ENCODE measurements at places on chromosomes 2 and 18.
A peak's percentile ranks its signal among the peaks of the same experiment; 100 is the strongest.

DNA sequence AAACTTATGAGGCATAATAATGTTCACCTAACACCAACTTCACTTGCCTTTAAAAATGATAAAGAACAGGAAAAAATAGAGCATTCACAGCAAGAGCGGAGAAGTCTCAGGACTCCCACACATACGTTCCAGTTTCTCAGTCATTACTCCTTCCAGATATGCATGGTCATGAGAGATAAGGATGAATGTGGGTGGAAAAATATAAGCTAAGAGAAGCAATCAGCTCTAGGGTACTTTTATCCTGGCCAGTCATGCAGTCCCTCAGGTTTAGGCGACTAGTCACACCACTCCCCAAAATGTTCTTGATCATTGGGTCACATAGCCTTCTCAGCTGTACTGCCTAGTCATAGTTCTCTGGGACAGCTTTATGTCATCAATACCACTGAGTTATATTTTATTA lies 29.2 kb upstream of the CCDC178 start:
- no peak for DNase-seq

- no peak for DNase-seq
Measured at GRCh38 chr2:232049350-232049749, 87.8 kb downstream of the DIS3L2 start.

- DNase-seq: peak; percentile 66
Measured at GRCh38 chr2:27308359-27308881, at the start of gene UCN. UCN (minus strand) TSS chr2:27308445; CDS start chr2:27307895, 550 bp downstream.

DNA sequence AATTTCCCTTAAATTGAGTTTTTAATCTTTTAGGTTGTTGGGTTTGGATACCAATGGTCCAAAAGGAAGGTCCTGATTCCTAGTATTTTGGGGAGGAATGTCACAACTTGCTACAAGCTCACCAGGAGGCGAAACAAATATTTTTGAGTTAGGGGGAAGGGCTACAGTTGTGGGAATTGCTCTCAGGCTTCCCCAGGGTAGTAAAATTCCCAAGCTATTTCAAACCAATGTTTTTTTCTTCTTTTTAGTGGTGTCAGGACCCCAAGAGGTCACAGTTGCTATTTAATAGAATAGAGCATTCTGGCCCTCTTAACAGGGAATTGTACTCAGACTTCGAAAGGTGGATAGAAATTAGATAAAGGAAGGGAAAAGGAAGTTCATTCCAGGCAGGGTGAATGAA lies 68.5 kb upstream of the ST3GAL5 start:
- no peak for DNase-seq

GRCh38 chr2:204545861-204546735 lies 823 bp downstream of the PARD3B start:
- no peak for DNase-seq

DNA sequence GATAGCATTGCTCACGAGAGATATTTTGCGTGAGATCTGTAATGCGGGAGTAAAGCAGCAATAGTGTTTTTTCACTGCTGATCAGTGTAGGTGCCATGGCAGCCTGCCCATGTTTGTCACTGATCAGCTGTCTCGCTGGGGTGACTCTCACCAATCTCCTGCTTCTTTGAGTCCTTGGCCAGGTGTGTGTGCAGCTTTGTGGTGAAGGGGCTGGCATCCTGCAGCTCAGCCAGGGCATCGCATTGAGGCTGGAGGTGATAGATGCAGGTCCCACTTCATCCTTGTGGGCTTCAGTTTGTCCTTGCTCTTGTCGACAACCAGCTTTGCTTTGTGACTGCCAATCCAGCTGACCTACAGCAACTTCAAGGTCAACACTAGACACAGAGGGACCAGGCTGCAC lies 258.3 kb upstream of the CXCR4 start:
- DNase-seq: no peak

GRCh38 chr2:242064364-242065250 lies 195.1 kb downstream of the RTP5 start:
- DNase-seq: no peak

GRCh38 chr2:69372767-69373166 lies 14.3 kb downstream of the GFPT1 start:
- no peak for DNase-seq

GRCh38 chr2:19762959-19763605 lies 138.7 kb downstream of the TTC32 start:
- DNase-seq: no peak

DNA sequence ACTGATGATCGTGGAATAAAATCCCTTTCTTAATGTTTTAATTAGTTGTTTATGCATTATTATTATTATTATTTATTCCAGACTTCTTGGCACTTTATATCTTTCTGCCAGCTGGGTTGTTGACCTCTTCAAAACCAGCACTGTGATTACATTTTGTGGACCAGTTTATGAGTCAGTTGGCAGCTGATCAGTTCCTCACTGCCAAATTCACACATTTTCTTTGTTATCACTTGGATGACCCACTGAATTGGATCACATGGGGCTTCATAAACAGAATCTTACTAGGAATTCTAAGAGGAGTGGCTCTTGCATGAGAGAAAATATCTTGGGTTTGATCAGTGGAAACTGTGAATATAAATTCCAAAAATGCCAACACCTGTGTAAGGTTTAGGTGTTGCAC lies 321.8 kb upstream of the SPRED2 start:
- DNase-seq: no peak

DNA sequence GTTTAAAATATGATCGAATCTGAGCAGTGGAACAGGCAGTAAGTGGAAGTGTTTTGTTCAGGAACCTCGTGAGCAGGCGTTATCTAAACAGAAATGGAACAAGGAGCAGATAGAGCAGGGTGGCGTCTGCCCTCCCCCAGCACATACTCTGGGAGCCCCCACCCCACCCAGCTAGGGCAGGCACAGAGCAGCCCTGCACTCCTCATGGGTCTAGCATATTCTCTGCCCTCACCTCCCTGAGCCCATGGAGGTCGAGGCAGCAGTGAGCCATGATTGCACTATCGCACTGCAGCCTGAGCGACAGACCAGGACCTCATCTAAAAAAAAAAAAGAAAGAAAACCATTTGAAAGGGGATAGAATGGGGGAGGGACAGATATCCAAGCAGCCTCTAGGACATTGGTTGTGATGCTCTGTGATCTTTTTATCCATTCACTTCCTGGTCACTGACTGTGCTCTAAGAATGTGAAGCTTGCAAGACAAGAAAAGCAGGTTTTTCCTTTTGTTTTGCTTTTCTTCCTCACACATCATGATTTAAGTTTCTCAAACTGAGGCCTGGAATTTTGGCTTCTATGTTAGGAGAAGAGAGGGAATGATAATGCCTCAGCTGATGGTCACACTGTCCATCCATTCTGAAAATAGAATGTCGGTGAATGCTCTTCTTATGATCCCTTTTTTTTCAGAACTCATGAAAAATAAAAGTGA lies 3.1 kb downstream of the MLPH start:
- no peak for DNase-seq

GRCh38 chr2:63589148-63589958 lies 590 bp downstream of the MDH1 start:
- no peak for DNase-seq

- DNase-seq: no peak
Measured at GRCh38 chr2:37443082-37443481, 98.7 kb downstream of the QPCT start.

DNA sequence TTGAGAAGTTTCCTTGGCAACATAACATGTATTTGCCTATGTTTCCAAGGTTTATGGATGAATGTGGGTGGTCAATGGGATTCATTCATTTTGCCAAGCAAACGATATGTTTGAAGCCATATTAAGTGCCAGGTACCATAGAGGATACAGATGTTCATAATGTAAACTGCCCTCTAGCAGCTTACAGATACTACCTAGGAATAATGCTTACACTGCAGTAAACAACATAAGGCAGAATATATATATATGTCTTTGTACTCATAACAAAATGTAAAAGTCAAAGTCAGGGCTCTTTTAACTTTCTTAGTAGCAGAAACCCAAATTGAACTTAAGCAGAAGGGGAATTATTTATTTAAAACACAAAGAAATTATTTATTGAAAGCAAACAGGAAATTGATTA lies 171.6 kb upstream of the TNP1 start:
- no peak for DNase-seq

DNA sequence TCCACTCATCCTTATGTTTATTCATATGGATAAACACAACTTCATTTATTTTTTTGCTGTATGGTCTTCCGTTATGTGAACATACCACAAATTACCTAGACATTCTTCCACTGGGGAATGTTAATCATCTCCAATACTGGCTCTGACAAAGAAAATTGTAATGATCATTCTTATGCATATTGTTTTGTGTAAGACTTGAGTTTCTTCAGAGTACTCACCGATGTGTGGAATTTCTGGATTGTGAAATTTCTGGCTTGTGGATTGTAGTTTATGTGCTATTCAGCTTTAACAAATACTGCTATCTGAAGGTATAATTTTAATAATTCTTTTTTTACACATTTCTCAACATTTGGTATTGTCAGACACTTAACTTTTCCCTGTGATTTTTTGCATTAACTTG lies 212.2 kb upstream of the THUMPD2 start:
- no peak for DNase-seq

DNA sequence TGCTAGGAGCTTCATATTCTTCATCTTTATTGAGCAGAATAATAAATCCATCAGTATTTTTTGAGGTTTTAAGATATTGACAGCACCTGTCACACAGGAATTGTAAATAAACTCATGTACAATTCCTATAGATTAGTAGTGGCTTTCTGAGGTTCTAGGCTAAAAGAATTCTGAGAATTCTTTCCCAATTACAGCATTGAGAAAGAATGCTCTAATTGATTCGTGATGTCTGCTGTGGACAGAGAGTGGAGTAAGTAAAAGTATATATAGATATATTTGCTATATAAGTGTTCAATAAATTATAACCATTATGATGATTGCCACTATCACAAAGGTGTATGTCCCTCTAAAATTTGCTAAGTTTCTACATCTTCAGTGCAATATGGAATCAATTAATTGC lies 186.5 kb upstream of the NRP2 start:
- DNase-seq: no peak

- no peak for DNase-seq
Measured at GRCh38 chr2:219901155-219901554, 273.7 kb downstream of the SLC4A3 start.

DNA sequence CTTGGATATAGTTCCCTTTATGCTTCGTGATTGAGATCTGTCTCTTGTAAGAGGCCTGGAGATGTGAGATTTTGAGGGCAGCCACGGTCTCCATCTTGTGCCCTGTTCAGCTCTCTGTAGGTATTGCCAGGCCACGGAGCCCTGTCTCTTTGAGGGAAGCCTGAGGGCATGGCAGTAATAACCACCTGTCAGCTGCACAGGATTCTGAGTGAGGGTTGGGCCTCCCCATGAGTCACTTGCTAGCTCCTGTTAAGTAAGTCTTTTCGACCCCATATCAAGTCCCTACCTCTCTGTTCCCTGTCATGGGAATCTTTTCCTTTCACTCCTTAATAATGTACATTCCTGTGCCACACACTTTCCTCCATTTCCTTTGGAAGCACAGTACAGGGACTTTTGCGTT lies 20.4 kb downstream of the LYPD6B start:
- no peak for DNase-seq

DNA sequence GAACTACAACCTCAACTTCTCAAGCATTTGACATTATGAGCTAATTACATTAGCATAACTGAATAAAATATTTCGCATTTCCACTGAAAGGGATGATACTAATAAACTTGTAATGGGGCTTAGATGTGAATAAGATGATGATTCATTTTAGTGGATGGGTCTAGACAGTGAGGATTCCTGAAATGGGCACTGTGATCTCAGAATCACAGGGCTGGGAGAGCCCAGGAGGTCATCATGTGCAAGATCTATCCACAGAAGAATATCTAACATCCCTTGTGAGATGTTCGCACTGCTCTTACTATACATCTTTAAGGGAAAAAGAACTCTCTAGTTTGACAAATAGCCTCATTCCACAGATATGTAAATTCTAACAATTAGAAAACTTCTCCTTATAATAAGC lies 245.7 kb downstream of the DYM start:
- DNase-seq: no peak

DNA sequence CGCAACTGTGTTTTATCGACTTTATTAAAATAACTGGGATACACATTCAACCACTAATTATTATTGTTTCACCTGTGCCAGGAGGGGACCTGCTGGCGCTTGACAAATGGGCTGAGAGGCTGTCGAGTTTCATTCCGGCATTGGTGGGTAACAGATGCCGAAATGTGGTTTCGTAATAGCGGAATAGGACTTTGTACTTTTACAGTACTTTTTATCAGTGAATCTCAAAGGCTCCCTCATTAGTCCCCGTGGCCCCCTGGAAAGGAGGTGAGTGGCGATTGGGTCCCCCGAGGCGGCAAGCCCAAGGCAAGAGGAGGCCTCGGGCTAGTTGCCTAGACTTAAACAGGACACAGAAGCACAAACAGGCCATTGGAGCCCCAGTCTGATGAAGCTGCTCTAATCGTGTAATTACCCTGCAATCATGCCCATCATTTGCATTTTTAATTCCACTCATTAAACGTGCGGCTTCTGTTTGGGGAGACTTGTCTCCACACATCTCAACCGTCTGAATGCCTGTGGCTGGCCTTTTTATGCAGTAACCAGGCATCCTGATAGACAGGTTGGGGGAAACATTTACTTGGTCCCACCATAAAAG lies 193.2 kb downstream of the INO80D start:
- DNase-seq: no peak

GRCh38 chr2:25251422-25252273 lies 83.3 kb upstream of the POMC start:
- DNase-seq: peak; percentile 77

- no peak for DNase-seq
Measured at GRCh38 chr2:108409768-108410167, 32.0 kb downstream of the SULT1C4 start.

DNA sequence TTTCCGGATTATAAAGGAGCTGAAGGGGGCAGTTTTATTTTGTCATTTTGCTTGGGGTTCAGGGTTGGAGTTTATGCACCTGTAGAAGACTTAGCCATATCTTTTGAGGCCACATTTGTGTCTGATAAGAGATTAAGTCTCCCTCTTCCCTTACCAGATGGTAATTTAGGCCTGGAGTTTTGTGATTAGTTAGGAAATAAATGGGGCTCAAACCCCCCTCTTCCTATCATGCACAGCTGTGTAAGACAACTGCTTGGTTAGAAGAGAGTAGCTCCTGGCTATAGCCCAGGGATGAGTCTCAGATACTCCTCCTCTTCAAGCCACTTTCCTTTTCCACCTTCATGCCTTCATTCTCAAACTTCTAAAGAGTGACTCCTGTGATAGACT lies 802 bp upstream of the SAP130 start:
- DNase-seq: no peak

GRCh38 chr2:62215306-62216064 lies 19.6 kb downstream of the B3GNT2 start:
- no peak for DNase-seq

DNA sequence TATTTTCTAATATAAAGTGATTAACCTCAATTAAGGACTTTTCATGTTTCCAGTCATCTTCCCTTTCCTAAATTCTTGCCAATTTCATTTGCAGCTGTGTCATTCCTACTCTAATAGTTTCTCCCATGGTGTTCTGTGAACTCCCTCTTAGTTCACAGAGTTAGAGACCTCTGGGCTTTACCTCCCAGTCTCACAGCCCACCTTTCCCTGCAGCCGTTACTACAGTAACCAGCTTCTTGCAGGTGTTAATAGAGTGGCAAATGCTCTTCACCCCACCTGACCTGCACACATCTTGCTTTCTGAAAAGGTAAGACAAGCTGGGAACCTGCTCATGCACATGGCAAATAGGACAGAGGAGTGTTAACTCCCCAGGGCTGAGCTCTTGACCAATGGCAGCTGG lies 250.1 kb downstream of the FBXO15 start:
- DNase-seq: no peak

- DNase-seq: no peak
Measured at GRCh38 chr2:215038421-215038820, 100.0 kb downstream of the ABCA12 start.

Data from aorta (tissue), 5 donors.